Kasumi-1 (cell line): ENCODE measurements at places on chromosomes 11 and 22.

- DNase-seq, result no peak
Measured at GRCh38 chr11:131349368-131350086, 20.9 kb upstream of the NTM start.

- DNase-seq, result no peak
Measured at GRCh38 chr11:78415338-78415737, 2.3 kb downstream of the GAB2 start.

GRCh38 chr11:64351136-64351631, 7.8 kb upstream of the RPS6KA4 start:
- DNase-seq, result no peak

DNA sequence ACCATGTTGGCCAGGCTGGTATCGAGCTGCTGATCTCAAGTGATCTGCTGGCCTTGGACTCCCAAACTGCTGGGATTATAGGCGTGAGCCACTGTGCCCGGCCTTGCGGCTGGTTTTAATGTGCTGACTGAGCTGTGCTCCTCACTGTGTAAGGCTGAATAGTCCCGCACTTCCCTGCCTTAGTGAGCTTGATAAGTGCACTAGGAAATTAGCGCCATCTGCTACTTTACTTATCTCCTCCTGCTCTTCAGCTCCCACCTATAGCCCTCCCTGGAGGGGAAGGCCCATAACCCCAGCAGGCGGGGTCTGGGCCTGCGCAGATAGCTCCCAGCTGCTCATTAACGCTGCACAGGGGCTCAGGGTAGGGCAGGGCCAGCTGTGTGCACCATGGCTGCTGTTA, 49.4 kb downstream of the CLMP start:
- no peak for DNase-seq

- DNase-seq, result no peak
Measured at GRCh38 chr11:78380615-78381051, 37.0 kb downstream of the GAB2 start.

DNA sequence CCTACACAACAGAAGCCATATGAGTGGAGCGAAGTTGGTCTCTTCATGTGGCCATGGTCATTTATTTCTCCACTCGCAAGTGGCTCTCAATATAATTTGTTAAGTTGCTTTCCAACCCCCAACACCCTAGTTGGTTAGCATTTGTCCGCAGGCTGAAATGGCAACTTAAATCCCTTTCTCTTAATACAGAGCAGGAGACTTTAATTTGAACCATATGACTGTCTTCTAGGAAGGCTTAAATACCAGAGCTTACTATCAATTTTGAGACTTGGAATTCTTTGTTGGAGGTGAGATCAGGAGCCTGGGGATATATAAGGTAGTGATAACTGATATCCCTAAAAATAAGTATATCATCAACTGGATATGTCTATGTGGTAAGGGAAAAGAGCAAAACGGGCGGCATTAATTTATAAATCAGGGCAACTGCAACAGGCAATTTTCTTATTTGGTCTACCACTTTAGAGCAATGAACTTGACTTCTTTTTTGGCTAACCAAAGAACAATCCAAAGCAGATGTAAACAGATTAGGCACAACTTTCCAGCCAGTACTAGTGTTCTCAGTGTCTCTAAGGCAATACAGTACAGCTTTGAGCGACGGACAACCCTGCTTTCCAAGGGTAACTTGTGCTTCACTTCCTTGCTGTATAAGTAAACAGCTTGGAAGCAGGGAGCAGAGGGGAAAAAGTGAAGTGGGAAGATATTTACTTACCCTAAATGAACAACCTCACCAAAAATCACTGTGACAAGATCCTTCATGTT, 74.7 kb upstream of the APOA1 start:
- no peak for DNase-seq

DNA sequence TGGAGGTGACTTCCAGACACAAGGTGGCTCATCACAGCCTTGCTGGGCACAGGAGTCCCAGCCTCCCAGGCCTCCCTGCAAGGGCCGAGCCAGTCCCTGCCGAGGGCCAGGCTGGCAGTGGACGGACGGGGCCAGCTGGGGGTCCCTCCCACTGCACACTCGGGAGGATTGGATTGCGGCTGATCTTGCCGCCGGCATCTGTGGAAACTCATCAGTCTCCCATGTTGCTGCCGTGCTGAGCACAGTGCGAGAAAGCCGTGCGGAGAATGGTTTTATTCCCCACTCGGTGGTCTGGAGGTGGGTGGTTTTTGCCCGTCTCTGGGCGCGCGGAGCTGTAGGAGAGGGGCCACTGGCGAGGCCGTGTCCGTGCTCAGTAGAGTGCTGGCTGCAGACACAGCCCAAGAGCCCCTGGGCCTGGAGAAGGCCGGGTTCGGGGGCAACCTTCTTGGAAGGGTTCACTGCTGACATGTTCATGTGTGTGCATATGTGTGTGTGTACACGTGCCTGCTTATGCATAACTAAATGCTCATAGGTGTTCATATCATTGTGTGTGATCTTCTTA, 1246.4 kb downstream of the BRD1 start:
- DNase-seq, result no peak

GRCh38 chr11:8239040-8239439, 24.6 kb downstream of the LMO1 start:
- no peak for DNase-seq

DNA sequence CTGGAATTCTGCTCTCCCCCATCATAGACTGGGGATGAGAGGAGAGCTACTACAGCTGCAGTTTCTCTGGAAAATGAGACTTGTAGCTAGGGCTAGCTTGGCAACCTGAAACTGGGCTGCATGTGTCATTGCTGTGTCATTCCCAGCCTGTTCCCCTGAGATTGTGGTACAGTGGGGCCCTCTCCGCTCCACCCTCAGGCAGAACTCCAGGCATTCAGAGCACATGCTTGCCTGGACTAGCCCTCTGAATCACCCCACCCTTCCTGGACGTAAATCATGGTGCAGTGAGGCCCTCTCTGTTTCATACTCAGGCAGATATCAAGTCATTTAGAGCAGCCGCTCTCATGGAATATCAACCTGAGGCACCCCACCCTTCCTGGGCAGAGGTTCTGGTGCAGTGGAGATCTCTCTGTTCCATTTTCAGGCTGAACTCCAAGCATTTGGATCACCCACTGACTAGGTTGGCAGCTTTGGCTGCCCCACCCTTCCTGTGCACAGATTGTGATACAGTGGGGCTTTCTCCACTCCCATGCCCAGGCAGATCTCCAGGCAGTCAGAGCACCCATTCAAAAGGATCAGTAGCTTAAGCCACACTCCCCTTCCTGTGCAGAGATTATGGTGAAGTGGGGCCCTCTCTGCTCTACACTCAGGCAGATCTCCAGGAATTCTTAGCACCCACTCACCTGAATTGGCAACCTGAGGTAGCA, 274.4 kb downstream of the C11orf87 start:
- DNase-seq, result no peak

GRCh38 chr11:93603225-93604007, 58.1 kb upstream of the CEP295 start:
- no peak for DNase-seq
